ENCODE measurements at places on chromosomes 4 and X.

- DNase-seq = no peak
These were observed 688 bp downstream of the GPR101 start for GRCh38 chrX:137032841-137033773.

DNA sequence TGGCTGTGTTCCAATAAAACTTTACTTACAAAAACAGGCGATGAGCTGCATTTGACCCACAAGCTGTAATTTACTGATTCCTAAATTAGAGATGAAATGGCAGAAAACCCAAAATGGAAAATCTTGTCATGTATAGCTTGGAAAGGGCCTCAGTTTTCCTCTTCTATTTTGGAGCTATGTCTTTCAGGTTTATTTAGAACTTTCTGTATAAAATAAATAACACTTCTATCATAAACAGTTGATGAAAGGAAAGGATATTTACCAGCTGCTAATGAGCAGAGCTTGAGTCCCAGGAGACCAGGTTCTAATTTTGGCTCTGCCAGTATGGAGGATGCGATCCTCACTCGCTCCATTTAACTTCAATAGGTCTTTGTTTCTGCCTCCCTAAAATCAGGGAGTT, 213.5 kb downstream of the LDB2 start:
- no peak for DNase-seq

GRCh38 chr4:148332486-148332885, 109.7 kb downstream of the NR3C2 start:
- no peak for DNase-seq

GRCh38 chr4:113221990-113222389, 172.5 kb downstream of the ANK2 start:
- DNase-seq = no peak

- DNase-seq = no peak
These were observed 109.5 kb upstream of the EOLA2 start for GRCh38 chrX:150047818-150048217.

DNA sequence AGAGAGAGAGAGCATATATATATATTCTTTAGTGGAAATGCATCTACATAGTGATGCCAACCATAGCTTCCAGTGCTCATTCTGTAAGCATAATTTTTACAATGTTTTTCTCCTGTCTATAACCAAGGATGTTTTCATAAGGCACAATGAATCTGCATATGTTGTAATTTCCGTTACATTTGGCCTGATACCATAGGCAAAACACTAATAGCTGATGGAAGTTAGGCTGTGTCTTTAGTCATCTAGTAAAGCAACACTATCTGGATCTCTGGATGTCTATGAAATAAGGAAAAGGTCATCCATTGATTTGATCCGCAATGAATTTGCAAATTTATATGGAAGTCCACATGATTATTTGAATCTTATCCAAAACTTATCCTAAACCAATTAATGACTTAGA, 8.1 kb downstream of the PCDH7 start:
- no peak for DNase-seq

DNA sequence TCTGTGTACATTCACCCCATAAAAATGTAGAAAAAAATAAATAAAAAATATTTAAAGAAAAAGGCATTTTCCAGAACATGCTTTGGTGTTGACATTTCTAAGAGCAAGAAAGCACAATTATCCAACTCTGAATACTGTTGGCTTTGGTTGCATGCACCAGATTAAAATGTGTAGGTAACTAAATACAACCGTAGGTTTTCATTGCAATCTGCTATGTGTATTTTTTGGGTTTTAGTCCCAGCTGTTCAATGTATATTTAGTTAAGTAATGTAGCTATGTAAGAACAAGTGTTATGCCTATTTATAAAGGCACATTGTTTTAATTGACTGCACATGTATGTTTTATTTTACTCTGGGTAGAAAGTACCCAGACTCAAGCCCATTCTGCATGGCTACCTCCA, 108.1 kb upstream of the PAQR3 start:
- no peak for DNase-seq

GRCh38 chrX:16207634-16208033, 40.4 kb downstream of the MAGEB17 start:
- DNase-seq = no peak

DNA sequence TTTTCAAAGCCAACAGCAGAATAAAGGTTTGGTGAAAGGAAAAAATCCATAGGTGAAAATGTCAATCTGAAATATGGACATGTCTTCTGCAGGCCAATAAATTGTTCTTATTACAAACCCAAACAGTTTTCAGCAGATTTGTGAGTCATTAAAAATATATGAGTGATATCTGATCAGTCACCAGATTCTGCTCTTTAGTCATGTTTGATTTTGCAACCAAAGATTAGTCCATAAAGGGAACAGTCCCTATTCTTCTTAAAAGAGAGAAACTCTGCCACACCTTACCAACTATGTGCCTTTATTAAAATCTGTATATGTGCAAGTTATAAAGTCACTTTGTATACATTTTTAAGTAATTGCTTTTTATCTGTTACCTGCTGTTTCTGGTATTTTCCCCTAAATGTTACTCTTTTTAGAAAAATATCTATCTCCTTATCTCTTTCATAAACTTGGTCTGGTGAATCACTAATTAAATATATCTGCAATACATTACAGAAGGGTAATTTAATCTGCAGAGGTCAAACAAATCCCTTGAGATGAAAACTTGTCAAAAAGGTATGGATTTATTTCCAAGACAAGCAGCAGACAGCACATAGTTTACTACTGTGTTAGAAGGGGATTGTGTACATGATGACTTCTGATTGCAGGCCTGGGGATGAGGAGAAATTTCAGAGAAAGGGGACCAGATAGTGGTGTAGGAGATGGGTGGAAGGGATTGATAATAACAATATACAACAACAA, 322.9 kb upstream of the NWD2 start:
- DNase-seq = no peak

Data from activated T-cell treated with anti-CD3 and anti-CD28 coated beads, Interleukin-2, amount 50 U/mL, for 24 hours (primary cell).